ENCODE measurements at places on chromosomes 3 and 15.

GRCh38 chr3:5058471-5058951 lies 63.6 kb upstream of the ARL8B start:
- no peak for DNase-seq

GRCh38 chr3:29280404-29281093 lies at the start of gene RBMS3:
Gene RBMS3 (plus strand): TSS chr3:29281071.
- no peak for DNase-seq

GRCh38 chr15:55868707-55869106 lies 124.7 kb downstream of the NEDD4 start:
- DNase-seq, result no peak

- no peak for DNase-seq
These were observed 10.8 kb downstream of the ESYT3 start for GRCh38 chr3:138445236-138445635.

- no peak for DNase-seq
These were observed 74.6 kb downstream of the ZBTB20 start for GRCh38 chr3:115072265-115073021.

DNA sequence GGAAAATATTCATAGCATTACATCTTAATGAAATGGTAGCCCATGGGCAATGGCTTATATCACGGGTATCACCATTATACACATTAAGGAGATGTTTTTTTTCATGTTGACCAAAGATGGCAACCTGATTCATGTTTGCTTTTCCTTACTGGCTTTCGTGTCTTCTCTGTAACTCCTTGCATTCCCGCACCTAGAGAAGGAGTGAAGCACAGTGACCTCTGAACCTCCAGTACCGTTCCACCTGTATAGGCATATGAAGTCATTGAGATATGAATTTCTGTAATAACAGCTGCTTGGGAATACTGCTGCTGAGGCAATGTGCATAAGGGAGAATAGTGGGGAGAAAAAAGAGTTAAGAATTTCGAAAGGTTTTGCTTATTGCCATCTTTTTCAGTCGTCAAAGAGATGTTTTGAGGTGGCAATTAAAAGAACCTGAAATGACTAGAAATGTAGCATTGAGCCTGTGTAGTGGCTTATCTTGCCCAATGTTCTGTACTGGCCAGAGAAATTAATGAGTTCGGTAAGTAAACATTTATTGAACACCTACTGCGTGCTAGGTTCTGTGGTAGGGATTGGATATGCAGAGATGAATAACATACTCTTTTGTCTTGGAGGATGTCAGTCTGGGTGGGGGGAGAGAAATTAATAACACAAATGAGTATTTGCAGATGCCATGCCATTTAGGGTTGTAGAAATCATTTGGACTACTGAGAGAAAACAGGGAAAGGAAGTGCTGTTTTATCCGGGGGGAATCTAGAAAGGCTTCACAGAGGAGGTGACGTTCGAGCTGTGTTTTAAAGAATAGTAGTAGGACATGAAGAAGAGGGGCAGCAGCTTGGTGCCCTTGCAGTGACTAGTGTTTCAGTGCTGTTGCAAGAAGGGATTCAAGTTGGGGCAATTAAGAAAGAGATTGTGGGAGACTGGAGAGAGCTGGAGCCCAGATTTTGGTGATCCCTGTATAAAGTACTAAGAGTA lies 2.5 kb downstream of the FEM1B start:
- no peak for DNase-seq

- no peak for DNase-seq
These were observed 136.4 kb downstream of the DNAJB8 start for GRCh38 chr3:128330214-128330842.

DNA sequence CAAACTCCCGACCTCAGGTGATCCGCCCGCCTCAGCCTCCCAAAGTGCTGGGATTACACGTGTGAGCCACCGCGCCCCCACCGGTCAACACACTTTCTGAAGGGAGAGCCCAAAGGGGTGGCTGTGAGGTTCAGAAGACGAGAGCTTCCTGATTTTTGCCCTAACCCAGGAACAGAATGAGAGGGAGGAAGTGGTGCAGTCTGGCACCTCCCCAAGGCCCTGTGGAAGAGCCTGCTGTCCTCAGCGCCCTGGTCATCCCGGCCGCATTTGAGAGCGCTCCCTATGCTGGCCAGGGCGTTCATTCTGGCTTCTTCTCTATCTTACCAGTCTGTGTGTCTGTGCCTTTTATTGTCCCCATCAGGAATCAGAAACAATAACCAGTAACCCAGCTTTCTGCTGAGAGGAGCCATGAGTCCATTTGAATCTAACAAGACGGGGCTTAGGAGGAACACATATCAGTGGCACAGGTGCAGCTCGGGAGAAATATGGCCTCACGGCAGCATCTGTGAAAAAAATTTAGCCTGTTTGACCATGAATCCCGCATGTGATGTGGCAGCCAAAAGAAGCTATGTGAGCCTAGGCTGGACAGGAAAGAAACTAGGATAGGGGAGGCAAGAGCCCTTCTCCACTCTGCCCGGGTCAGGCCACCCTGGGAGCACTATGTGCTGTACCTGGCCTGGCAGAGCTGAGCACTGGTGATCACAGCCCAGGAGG lies 12.9 kb downstream of the BDH1 start:
- DNase-seq, result no peak

DNA sequence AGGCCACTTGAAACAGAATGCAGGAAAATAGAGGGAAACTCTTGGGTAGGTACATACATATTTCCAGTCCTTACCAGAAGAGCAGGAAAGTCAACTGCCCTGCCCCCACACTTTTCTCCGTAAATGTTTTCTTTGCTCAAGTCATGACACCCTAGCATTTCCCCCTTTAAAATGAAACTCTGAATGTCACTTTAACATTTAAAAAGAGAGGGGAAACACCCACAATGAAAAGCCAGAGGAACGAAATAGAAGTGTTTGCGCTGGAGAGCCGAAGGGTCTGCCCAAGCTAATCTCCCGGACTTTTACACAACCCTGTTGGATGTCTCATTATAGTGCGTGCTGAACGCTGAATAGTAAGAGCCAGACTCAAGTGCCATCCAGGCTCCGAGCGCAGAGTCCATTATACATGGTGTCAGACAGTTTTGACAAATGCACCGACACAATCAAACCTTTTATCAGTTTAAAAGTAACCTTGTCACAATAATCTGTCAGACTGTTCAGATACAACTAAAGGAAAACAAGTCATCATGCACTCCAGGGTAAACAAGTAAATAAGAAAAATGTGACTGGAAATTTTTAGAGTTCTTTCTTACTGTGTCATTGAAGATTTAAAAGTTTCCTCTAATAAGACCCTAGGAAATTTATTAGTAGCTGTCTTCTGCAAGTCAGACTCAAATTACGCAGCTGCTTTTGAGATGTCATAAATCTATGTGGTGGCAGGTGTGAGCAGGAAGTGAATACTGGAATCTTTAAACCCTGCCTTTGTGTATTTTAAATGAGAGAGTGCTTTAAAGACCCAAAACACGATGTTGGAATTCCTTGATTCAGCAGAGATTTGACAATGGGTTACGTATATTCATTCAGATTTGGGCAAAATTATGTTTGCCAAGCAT lies 159.8 kb downstream of the RBMS3 start:
- no peak for DNase-seq

- DNase-seq, result no peak
These were observed 40.9 kb upstream of the PCSK6 start for GRCh38 chr15:101530224-101530958.

GRCh38 chr3:88203642-88204055 lies 53.9 kb downstream of the C3orf38 start:
- DNase-seq, result no peak

- no peak for DNase-seq
These were observed 29.5 kb upstream of the APEH start for GRCh38 chr3:49644684-49645083.

- no peak for DNase-seq
These were observed 114.9 kb downstream of the MCTP2 start for GRCh38 chr15:94346282-94346681.

GRCh38 chr3:143506190-143506589 lies 342.1 kb downstream of the SLC9A9 start:
- no peak for DNase-seq

GRCh38 chr3:103899328-103899727 lies 1464.5 kb downstream of the ZPLD1 start:
- DNase-seq, result no peak

DNA sequence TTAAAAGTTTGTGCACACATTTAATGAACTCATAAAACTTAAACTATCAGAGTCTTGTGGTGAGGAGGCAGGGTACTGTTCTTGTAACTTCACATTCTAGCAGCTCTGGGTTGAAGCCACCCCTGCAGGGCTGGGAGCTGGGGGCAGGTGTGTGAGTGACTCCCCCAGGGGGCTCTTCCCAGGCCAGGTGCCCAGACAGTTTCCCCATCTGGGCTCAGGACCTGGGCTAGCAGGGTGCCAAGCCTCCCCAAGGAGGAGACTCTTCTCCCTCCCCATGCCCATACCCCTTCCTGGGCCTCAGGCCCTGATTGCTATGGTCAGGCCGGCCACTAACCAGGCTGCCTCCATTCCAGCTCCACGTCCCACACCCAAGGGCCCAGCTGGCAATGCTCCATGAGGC lies 22.0 kb upstream of the CHCHD6 start:
- no peak for DNase-seq

DNA sequence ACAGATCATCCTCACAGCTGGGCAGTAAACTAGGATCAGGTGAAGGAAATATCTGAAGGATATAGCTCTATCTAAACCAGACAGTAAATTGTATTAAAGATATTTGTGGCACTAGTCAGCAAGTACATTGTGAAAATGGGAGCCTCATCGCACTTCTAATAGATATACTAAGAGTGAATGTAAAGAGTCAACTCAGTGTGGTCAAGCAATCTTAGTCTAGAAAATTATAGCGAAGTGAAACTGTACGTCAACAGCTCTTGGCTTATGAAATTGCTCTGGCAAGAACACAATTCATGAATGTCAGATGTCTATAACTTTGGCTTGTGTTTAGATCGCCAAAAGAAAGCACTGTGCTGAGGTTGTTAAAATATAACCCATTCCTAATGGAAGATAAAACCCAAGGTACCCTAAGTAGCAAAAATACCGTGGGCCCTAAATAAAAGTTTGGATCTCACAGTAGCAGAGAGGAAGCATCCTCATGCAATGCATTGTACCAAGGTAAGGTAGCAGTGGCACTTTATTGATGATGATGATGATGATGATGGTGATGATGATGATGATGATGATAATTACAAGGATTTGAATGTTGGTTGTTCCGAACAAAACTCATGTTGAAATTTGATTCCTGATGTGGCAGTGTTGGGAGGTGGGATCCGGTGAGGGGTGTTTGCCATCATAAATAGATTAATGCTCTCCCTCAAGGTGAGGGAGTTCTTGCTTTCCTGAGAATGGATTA lies 228.5 kb downstream of the UNC13C start:
- DNase-seq, result no peak

DNA sequence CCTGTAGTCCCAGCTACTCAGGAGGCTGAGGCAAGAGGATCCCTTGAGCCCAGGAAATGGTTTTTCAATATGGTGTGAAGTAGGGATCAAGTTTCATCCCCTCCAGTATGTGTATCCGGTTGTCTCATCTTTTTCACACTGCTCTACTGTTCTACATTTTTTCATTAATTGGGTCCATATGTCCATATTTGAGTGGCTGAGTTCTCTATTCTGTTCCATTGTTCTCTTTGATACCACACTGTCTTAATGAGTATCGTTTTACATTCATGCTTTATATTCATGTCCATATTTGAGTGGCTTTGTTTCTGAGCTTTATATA lies 81.6 kb upstream of the LRRFIP2 start:
- DNase-seq, result no peak

DNA sequence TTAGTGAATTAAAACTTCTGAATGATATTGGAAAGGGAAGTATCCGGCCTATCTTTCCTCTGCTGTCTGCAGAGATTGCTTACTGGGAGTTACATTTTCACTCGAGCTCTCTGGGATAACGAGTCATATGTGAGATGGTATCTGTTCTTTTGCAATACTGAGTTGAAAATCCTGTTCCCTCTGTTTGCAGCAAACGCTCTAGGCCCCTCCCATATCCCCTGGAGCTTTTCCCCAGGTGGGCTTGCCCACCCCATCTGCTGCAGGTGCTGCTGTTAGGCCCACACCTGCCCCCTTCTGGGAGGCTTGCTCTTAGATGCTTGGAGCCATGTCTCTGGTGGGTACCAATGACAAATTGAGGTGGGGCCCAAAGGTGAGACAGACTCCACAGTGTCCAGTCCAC lies 42.7 kb upstream of the MTMR10 start:
- DNase-seq, result no peak

DNA sequence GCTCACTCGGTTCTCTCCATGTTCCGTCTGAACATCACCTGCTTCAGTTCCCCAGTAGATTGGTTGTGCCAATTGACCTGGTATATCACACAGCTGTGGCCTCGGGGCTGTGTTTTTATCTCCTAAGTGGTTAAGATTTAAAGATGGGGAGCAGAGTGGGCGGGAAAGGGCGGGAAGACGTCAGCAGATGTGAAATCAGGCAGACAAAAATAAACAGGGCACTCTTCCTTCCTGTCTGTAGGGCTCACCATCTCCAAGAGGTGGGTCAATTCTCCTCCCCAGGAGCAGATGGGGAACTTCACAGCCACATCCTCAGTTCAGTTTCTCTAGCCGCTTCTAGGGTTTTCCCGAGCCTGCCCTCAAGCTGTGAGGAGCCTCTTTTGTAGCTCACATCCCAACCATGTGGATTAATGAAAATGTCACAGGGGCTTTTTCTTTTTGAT lies 26.8 kb upstream of the LIMD1 start:
- no peak for DNase-seq

- DNase-seq, result no peak
These were observed 123.8 kb downstream of the B3GALNT1 start for GRCh38 chr3:160981217-160981938.

- no peak for DNase-seq
These were observed 164.3 kb upstream of the SETMAR start for GRCh38 chr3:4138786-4139431.

GRCh38 chr3:39577541-39577940 lies 110.1 kb downstream of the MOBP start:
- DNase-seq, result no peak

- no peak for DNase-seq
These were observed 7.8 kb downstream of the EIF1B start for GRCh38 chr3:40317061-40317855.

DNA sequence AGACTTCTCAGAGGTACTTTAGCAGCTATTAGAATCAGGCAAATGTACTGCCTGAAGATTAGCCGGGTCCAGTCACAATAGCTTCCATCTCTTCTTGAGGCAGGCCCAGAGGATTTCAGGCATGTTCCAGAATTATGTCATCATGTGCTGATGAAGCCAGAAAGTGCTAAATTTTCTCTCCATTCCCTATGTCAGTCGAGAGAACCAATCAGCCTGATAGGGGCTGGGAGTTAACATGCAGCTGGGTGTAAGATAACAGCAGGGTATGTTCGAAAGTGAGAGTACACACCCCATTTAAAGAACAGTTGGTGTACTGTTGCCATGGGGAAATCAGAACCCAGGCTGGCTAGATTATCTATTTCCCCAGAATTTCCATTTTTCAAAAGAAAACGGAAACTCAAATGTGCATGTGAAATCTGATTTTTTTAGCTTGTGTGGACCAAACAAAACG lies 48.7 kb downstream of the MYH15 start:
- no peak for DNase-seq

GRCh38 chr3:172024679-172025078 lies 14.7 kb upstream of the FNDC3B start:
- DNase-seq, result no peak
